ENCODE measurements at places on chromosomes 16 and 17.

GRCh38 chr17:2157081-2157480 lies 102.2 kb downstream of the HIC1 start:
- no peak for DNase-seq

- no peak for DNase-seq
Measured at GRCh38 chr17:36975922-36976515, 27.3 kb downstream of the AATF start.

DNA sequence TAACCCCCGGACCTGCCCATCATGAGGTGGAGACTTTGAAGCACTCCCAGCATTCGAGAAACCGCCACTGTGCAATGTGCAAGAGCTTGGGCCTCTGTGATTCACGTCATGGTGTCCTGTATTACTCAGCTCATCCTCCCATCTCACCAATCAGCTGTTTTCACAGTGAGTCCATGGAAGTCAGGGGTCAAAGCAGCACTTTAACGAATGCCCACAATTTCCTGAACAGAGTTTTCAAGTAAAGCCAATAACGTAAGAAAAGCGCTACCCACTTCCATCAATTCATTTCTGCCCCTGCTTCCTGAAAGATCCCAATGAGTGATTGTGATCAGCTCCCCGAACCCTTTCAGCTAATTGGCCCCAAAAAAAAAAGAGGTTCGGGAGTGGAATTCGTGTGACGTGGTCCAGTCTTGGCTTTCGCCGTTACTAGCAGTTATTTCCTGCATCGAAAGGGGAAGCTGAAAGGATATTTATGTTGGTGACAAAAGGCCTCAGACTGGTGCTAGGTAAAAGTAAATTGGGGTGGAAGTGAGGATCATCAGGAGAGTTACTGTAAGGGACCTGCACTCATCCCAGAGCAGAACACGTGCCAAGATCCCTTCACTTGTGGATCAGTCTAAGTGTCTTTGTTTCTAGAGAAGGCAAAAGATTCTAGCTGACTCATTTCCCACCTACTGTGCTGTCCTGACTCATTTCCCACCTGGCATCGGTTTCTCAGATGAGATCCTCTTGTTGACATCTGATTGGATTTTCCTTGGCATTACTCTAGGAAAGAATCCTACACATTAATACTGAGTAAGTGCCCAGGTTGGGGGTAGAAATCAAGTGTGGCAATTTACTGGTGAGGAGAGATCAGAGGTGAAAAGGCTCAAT lies 136.7 kb upstream of the NUDT7 start:
- no peak for DNase-seq

GRCh38 chr16:1642148-1642547 lies 30.0 kb downstream of the CRAMP1 start:
- no peak for DNase-seq

DNA sequence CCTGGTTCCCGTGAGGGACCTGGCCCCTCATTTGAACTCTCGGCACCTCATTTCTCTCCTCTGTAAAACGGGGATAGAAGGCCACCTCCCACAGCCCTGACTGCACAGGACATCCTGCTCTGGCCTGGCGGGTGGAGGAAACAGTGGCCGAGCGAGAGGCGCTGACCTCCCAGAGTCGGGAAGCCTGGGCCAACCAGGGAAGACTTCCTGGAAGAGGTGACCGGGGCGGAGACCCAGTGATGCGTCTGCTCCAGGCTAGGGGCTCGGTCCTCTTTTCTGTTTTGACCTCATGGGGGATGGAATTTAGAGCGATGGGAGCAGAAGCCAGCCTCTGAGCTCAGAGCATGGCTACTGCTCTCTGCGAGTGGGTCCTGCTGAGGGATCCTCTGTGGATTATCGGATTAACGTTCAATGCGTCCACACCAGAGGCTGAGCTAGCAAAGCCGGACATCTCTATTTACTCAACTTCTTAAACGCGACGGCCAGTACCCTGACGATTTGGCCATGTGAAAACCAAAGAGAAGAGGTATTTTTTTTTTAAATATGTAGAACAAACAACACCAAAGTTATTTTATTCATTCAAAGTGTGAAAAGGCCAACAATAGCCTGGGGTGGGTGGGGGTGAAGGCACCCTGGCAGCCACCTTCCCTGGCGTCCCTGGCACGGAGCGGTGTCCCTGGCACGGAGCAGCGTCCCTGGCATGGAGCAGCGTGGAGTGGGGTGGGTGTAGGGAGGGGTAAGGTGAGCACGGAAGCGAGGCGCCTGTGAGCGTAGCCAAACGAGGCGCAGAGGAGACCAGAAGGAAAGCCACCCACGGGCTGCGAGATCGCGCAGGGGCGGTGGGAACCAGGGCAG lies 9.2 kb upstream of the MSLN start:
- no peak for DNase-seq

DNA sequence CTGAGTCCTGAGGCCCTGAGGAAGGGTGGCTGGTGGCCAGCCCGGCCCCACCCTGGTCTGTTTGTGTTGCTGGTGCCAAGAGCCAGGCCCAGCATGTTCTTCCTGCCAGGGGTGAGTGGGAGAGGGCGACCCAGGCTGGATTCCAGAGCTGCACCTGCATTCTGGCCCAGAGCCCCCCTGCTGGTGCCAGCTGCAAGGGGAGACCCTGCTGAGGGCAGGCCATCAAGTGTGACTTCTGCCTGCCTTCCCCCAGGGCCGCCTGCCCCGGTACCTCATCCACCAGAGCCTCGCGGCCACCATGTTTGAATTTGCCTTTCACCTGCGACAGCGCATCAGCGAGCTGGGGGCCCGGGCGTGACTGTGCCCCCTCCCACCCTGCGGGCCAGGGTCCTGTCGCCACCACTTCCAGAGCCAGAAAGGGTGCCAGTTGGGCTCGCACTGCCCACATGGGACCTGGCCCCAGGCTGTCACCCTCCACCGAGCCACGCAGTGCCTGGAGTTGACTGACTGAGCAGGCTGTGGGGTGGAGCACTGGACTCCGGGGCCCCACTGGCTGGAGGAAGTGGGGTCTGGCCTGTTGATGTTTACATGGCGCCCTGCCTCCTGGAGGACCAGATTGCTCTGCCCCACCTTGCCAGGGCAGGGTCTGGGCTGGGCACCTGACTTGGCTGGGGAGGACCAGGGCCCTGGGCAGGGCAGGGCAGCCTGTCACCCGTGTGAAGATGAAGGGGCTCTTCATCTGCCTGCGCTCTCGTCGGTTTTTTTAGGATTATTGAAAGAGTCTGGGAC lies 2.4 kb upstream of the TCAP start:
- no peak for DNase-seq

- DNase-seq, result no peak
Measured at GRCh38 chr17:14474591-14474990, 173.7 kb downstream of the HS3ST3B1 start.

DNA sequence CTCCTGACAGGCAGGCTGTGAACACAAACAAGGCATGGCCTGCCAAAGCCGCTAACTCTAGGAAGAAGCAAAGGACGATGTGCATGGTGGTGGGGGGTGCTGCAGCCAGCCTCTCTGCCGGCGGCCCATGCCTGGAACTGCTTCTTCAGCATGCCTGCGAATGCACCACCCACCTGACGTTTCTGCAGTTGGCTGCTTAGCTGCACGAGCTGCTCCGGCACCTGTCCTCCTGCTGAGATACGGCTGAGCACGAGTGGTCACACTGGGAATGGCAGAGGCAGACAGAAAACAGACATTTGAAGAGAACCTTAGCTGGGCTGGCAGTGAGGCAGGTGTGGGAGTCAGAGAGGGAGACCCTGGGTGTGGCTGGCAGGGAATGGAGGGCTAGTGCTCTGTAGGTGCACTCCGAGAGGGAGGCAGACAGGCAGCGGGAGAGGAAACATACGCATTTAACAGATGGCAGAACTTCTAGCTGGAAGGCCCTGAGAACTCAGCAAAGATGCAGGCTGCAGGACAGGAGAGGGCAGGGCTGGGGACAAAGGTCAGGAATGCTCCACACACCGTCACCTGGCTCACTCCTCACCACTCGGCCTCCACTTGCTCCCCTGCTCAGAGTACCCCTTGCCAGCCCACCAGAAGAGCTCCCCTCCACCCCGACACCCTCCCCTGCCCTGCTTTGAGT lies 5.2 kb downstream of the FLCN start:
- no peak for DNase-seq

GRCh38 chr16:51222016-51222415 lies 70.9 kb upstream of the SALL1 start:
- no peak for DNase-seq

DNA sequence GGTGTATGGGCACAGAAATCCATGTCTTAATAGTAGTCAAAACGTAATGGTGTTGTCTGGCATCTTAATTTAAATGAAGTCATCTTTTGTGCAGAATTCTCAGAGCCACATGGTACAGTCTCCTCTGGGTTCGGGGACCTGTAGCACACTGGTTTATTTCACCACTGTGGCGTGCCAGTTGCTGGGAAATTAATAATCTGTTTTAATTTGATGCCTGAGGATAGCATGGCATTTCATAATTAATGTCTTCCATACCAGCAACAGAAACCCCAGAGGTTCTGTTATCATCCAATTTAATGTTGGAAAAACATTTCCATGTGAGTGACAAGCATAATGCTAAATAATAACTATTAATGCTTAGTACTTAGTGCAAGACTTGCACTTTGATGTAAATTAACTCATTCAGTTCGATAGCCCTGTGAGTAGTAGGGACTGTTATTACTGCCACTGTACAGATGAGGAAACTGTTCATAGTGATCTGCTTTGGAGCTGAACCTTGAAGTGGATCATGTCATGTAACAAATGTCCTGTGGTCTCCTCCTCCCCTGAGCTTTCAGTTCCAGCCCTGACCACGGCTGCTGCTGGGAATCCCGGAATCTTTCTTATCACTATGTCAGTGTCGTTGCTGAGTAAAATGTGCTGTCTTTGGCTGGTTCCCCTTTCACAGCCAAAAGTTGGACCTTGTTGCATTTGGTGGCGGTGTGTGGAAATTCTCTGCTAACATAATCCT lies 51.2 kb downstream of the SNX29 start:
- no peak for DNase-seq

GRCh38 chr17:75684924-75685323 lies 17.8 kb downstream of the SAP30BP start:
- no peak for DNase-seq

GRCh38 chr16:30459456-30459855 lies 13.1 kb upstream of the ITGAL start:
- DNase-seq, result no peak

DNA sequence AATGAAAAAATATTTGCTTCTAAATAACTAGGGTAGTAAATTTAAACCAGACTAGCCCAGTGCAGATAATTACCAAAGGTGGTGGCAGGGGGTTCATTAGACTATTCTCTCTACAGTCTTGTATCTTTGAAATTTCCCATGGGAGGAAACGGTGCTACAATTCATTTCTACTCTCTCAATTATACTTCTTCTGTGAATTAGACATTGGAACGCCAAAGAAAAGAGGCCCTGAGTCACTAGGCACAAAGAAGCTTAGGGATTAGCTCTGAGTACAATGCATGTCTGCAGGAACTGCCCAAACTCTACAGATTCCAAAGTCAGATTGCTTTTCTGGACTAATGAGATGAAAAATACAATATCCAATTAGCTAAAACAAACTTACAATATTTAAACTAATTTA lies 30.7 kb upstream of the ARL6IP1 start:
- DNase-seq, result no peak

DNA sequence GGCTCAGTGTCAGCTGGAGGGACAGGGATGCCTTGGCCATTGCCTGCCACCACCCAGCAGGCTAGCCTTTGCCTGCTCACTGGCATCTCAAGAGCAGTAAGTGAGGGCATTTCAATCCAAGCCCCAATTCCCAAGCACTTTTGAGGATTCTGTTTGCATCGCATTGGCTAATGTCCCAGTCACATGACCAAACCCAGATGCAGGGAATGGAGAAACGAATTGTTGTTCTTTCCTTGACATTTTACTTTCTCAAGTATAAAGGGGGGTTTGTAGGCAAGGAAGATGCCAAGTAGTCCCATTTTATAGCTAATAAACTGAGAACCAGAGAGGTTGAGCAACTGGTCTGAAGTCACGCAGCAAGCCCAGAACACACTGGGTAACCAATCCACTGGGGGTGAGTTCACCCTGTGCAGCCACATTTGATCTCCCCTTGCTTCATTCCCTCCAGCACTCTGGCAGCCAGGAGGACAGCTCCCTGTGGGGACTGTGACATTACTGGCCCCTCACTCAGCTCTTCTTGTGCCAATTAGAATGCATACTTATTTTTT lies 193.8 kb upstream of the CACNG3 start:
- DNase-seq, result no peak

DNA sequence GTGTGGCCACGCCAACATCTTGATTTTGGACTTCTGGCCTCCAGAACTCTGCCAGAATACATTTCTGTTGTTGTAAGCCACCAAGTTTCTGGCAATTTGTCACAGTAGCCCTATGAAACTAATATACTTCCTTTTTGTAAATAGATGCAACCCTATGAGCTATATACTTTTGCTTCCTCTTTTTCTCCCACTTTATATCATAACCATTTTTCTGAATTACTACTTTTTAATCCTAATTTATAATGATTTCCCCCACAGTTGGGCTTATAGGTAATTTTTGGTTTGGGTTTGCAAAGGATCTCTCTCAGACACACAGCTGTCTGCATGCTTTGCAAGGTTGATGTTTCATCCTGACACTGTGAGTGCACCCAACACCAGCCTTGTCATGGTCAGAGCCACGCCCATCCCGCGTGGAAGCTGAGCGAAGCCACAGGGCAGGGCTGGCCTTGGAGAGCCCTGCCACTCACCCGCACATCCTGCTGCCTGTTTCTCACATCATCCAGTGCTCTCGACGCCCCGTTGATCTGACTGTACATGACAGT lies 5.8 kb downstream of the TRIM25 start:
- peak; percentile 87 for DNase-seq

GRCh38 chr17:55576996-55577586 lies 65.8 kb upstream of the SMIM36 start:
- peak; percentile 51 for DNase-seq

DNA sequence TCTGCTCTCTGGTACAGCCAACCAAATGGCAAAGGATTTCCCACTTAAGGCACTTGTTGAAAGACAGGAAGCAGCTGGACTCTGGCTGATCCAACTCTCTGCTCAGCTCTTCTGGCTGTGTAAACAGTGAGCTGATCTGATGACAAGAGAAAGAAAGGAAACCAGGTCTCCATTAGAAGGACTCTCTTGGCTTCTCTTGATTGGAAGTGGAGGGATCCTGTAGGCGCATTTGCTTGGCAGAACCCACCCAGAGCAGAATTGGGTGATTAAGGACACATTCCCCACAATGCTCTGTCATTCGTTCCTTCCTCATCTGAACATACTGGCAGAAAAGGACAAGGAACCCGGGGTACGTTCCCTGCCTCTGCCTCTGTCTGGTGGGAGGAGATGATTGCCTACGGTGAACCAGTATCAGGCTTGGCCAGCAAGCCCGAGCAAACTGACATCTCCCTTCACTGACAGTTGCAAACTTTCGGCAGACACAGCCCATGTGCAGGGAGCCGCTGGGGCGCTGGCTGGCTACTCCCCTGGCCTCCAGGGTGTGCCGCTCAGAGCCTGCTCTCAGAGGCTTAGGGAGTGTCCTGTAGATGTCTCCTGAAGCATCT lies 29.1 kb downstream of the LDHD start:
- DNase-seq, result no peak

- DNase-seq, result peak; percentile 93
Measured at GRCh38 chr17:8300627-8301242, 5.5 kb upstream of the SLC25A35 start.

GRCh38 chr17:81543756-81544155 lies 8.4 kb downstream of the FAAP100 start:
- DNase-seq, result no peak

- DNase-seq, result no peak
Measured at GRCh38 chr16:54577651-54578128, 291.1 kb upstream of the IRX3 start.

GRCh38 chr16:67137605-67138004 lies 13.2 kb downstream of the B3GNT9 start:
- DNase-seq, result no peak

- no peak for DNase-seq
Measured at GRCh38 chr16:69917739-69918138, 33.4 kb upstream of the CLEC18A start.

Measured in Karpas-422 (cell line).